ENCODE measurements at places on chromosomes 11 and 22. TPM values are rescaled to one million over a fixed set of nuclear protein-coding genes. Genes with fewer than 3 reads are reported as not detected.
A peak's percentile ranks its signal among the peaks of the same experiment; 100 is the strongest.

CHADL gene
- 0.26 TPM for polyA plus RNA-seq

OR2AT4 gene
- polyA plus RNA-seq: not detected

DNA sequence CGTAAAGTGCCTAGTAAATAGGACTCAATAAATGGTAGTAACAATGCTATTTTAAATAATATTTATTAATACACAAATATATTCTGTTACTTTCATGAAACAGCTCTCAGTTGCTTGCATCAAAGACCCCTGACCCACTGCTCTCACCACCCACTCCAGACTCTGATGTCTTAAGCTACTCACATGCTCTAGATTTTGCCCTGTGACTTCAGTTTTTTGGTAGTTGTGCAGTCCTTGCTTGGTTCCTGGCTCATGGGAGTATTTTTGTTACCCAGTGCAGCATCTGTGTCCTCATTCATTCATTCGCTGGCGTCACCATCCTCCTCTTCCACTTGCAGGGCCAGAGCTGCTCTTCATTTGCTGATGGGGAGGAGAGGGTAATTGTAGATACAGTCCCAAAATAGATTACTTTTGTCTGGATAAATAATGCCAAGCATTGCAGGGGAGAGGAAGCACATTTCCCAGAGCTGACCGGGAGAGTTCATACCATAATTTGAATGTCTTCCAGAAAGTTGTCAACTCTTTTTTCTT lies 12.7 kb downstream of the MRPL48 start:
- no peaks in the 10 kb centered on the region for H3K36me3 ChIP-seq
- no peak overlapping the region for H3K4me3 ChIP-seq
- no peaks in the 10 kb centered on the region for H3K4me1 ChIP-seq

DNA sequence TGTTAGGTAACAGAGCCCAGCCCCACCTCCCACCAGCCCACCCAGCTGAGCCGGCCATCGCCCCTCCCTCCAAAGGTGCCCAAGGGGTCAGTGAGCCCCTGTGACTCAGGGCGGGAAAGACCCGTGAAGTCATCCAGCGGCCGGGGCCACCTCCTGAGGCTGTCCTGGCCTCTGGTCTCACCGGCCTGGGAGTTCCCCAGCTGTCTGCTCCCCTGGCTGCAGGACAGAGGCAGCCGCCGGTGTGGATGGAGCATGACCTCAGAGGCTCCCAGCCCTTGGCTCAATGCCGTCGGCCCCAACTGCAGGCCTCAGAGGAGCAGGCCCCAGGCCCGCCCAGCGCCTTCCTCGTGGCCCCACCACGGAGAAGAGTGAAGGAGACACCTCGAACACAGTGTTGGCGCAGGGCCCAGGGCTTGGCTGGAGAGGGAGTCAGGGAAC lies 28.7 kb downstream of the RPL3 start:
- no peak overlapping the region for H3K4me3 ChIP-seq
- no peak for DNase-seq
- H3K4me1 ChIP-seq: peaks cover 60% of the 10 kb centered on the region
- H3K27me3 ChIP-seq: no peaks in the 10 kb centered on the region
- peak overlapping the region; percentile 92 for H3K27ac ChIP-seq

DNA sequence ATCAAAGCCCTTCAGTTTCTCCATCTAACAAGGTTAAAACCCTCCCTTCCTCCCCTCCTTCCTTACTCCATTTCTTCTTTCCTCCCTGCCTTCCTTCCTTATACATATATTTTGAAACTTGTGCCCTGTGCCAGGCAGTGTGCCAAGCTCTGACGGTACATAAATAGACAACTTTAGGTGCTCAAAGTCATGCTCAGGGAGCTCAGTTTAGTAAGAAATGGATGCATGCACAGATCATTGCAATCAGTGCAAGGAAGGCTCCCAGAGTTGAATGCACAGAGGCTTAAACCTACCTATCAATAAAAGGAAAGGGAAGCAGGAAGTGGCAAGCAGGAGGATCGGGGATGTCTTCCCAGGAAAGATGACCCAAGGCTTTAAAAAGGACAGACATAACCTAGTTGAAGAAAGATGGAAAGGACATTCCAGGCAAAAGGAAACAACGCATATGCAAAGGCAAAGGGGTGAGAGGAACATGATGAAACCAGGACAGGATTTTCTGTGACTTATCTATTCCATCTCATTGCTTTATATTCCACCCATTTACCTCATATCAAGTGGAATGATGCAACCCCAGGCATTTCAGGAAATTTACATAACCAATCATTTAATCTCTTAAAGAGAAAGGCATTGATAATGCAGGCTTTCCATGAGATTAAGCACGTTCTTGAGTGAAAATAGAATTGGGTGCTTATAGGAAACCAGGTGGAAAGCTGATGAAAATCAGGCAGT lies 13.2 kb downstream of the FZD4 start:
- DNase-seq: no peak
- H3K36me3 ChIP-seq: no peaks in the 10 kb centered on the region
- no peak overlapping the region for H3K4me3 ChIP-seq
- H3K27me3 ChIP-seq: no peaks in the 10 kb centered on the region
- no peaks in the 10 kb centered on the region for H3K4me1 ChIP-seq
- no peak overlapping the region for H3K27ac ChIP-seq

DNA sequence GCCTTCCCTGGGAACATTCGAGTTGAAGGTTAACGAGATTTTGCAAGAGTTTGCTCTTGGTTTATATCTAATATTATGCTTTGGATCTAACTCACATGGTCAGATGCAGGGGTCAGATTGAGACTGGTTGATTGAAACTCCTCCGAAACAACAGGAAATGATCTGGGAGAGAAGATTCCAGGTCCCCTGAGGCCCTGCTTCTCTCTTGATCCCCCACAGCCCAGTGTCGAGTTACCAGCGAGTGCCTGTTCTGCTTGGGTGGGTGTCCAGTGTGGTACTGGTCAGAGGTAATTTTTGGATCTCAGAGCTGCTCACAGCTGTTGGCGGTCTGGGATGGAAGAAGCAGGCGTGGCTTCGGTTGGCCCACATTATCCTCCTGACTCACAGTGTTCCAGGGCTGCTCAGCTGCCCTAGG lies 9.2 kb downstream of the FBLN1 start:
- H3K4me1 ChIP-seq: no peaks in the 10 kb centered on the region
- H3K27ac ChIP-seq: no peak overlapping the region
- H3K4me3 ChIP-seq: no peak overlapping the region
- H3K36me3 ChIP-seq: no peaks in the 10 kb centered on the region

DNA sequence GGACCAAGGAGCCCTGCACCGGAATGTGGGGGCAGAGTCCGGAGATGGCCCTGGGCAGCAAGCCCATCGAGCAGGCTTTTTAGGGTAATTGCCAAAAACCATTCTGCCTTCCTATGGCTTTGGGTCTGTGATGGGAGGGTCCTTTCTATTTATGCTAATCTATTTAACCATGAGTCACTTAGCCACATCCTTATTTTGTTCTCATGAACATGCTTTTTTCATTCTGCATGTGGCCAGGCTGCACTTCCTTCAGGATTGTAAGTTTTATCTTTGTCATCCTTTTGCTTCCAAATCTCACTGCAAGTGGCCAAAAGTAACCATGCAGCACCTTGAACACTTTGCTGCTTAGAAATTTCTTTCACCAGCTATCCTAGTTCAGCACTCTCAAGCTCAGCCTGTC lies 88.3 kb downstream of the EFCAB6 start:
- H3K4me1 ChIP-seq: no peaks in the 10 kb centered on the region
- no peak for DNase-seq
- no peaks in the 10 kb centered on the region for H3K36me3 ChIP-seq
- H3K4me3 ChIP-seq: no peak overlapping the region

Data from keratinocyte (primary cell).